Posterior vena cava (tissue), 2 donors: ENCODE measurements at places on chromosomes 13 and 19. TPM values are rescaled to one million over a fixed set of nuclear protein-coding genes. Genes with fewer than 3 reads are reported as not detected.

NALCN gene
- 18.9 TPM for total RNA-seq

LIN7B gene
- total RNA-seq = 9.3 TPM

C19orf18 gene
- 1.0 TPM for total RNA-seq

FUZ gene
- 12.2 TPM for total RNA-seq

ZNF235 gene
- 3.6 TPM for total RNA-seq
